HAP-1 (cell line): ENCODE measurements at places on chromosomes 7 and 10.

GRCh38 chr7:155344270-155344617, 46.6 kb downstream of the INSIG1 start:
- DNase-seq = no peak

- no peak for DNase-seq
These were observed 6.1 kb downstream of the CHRM2 start for GRCh38 chr7:136874393-136875032.

GRCh38 chr7:30657131-30657530, 25.1 kb downstream of the CRHR2 start:
- no peak for DNase-seq

DNA sequence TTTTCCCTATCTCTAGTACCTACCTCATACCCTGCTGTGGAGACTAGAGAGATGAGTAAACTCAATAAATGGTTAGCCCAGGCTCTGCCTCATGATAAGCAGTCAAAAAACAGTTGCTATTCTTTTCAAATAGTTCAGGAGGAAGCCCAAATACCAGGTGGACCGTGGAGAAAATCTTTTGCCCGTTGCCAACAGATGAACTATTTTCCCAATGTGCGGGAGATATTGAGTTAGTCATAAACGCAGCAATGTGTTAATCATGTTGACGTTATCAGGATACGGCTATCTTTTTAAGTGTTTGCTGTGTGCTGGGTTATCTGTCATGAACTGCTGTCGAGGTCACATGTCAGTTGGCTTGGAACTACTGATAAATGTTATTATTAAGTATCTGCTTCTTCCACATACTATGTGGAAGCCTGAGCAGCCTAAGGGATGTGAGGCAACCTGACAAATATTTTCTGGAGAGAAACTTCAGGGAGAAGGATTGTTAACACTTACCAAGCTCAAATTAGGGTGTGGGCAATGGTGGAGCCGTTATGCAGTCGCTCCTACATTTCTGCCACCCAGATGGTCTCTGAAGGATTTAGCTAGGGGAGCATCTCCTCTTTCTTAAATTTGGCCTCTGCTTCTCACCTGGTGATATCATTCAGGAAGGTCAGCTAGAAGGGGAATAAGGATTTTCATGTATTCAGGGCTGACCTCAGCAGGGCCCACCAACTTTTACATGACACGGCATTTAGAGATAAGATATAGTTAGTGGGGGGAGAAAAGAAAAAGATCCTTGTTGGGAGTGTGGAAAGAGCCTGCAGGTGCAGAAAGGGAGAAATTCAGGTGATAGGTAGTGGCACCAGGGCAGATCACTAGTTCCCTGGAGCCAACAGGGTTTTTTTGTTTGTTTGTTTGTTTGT, 33.5 kb upstream of the SLC26A3 start:
- no peak for DNase-seq

DNA sequence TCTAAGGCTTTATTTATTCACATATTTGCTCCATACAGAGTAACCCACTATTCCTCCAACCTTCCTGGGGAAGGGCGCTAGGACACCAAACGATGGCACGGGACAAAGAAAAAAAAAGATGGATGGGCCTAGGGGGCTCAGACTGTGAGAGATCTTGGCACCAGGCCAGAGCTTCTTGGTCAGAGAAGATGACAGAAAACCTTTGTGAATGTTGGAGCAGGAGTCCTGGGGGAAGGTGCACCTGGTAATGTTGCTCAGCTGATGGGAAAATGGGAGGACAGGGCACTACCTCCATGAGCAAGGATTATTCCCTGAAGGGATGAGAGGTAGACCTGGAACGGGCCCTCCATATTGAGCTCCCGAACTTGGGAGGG, 1.4 kb upstream of the SH3PXD2A start:
- no peak for DNase-seq

GRCh38 chr10:36676756-36677430, 448.5 kb upstream of the ANKRD30A start:
- DNase-seq = no peak

GRCh38 chr7:112584290-112584689, 103.5 kb downstream of the LSMEM1 start:
- DNase-seq = no peak

GRCh38 chr7:146131701-146132100, 15.1 kb downstream of the CNTNAP2 start:
- DNase-seq = no peak

- no peak for DNase-seq
These were observed 170.1 kb downstream of the TMEM26 start for GRCh38 chr10:61283066-61283465.

- DNase-seq = no peak
These were observed 1.6 kb downstream of the GTF2IRD1 start for GRCh38 chr7:74455291-74455804.

DNA sequence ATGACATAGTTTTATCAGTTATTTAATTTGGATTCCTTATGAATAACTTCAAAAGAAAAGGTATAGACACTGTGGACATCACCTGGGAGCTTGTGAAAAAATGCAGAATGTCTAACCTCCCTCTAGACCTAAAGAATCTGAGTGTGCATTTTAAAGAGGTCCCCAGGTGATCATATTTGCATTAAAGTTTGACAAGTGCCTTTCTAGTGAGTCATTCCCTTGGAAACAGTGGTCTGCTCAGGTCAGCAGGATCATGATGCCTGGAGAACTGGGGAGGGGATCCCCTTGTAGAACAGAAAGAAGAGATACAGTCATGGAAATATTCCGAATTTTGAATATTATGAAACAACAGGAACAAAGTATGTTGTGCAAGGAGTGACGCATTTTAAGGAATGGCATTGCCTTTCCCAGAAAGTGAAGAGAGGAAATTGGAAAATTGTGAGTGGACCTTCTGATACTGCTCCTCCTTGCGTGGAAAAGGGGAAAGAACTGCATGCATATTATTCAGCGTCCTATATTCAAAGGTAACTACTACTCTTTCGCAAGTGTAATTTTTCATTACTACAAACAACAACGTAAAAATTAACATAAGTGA, 4.6 kb downstream of the STEAP2 start:
- no peak for DNase-seq

DNA sequence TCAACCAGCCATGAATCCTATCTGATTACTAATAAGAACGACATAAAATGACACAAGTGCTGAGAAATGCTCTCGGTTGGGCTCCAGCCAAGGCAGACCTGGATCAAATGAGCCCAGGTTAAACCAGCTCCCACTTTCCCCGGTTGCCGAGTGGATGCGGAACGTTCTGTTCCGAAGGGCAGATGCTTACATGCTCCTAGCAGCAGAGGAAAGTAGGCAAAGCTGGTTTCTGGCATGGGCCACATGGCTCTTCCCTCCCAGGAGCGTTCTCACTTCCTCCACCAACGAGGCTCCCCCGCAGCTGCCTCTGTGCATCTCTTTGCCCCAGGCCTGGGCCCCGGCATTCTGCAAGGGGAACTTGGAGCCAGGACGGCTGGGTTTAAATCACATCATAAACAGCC, 61.8 kb upstream of the SDK1 start:
- DNase-seq = no peak

- DNase-seq = no peak
These were observed 2.2 kb upstream of the ASCC1 start for GRCh38 chr10:72218325-72218724.

GRCh38 chr7:112447406-112447805, 2.9 kb upstream of the IFRD1 start:
- DNase-seq = no peak

DNA sequence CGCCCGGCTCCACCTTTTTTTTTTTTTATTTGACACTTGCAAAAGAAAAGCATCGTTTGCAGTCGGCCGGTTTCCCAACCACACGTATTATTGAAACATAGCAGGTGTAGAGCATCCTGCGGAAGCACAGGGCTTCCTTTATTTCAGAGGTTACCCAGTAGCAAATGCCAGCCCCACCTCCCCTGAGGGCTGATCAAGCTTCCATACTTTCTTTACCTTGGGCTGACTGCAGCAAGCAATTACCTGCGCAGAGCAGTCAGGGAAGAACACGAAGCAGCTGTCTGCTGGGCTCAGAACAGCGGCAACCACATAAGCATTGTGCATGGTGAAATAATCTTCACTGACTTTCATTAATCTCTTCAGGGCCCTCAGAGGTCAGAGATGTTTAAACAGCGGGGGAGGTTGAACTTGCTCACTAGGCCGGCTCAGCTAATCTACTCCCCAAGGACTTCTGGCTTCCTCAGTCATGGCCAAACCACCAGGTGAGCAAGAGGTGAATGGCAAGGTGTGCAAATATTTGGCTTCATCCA, 784.7 kb upstream of the AUTS2 start:
- no peak for DNase-seq

DNA sequence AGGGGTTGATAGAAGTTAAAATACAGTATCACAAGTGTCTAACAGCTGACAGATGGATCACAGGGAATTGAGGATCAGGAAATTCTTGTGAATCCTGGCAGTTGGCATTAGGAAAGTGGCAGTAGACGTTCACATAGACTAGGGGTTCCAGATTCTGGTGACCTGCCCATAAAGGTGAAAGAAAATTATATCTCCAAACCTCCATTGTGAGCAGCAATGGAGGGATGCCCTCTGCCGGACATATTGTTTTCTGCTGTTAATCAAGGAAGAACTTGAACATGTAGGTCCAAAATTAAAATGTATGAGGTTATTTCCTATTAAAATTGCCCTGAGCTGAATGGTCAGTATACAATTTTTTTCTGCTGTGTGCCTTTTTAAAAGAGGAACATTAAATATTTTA, 5.1 kb downstream of the NME8 start:
- DNase-seq = no peak

- DNase-seq = no peak
These were observed 121.4 kb upstream of the PHYHIPL start for GRCh38 chr10:59055045-59055444.

DNA sequence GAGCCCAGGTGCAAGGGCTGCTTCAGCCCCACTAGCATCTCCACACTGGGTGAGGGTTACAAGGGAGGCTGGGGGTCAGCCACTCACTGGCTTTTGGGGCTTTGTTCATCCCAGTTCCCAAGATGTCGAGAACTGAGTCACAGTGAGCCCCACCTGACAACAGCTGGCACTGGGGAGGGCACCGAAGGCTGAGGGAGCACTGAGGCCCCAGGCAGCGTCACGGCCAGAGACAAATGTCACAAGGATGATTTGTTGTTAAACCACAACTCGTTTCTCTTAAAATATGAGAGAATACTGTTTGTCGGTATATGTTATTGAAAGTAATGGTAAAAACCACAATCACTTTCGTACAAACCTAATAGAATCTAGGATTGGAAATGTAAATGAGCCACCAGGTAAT, 219.9 kb downstream of the CELF2 start:
- no peak for DNase-seq

DNA sequence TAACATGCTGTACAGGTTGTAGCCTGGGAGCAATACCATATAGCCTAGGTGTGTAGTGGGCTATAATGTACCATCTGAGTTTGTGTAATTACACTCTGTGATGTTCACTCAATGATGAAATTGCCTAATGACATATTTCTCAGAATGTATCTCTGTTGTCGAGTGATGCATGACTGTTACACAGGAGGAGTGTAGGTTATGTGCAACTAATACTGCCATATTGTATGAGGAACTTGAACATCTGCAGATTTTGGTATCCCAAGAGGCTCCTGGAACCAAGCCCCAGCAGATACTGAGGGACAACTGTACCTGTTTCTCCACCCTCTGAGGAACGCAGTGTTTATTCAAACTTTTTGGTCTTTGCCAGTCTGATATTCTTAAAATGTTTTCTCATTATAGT, 38.6 kb downstream of the NACAD start:
- no peak for DNase-seq

- no peak for DNase-seq
These were observed 46.8 kb downstream of the HIPK2 start for GRCh38 chr7:139730746-139731612.
